NCI-H774 (cell line): ENCODE measurements at places on chromosomes 5 and 9.

DNA sequence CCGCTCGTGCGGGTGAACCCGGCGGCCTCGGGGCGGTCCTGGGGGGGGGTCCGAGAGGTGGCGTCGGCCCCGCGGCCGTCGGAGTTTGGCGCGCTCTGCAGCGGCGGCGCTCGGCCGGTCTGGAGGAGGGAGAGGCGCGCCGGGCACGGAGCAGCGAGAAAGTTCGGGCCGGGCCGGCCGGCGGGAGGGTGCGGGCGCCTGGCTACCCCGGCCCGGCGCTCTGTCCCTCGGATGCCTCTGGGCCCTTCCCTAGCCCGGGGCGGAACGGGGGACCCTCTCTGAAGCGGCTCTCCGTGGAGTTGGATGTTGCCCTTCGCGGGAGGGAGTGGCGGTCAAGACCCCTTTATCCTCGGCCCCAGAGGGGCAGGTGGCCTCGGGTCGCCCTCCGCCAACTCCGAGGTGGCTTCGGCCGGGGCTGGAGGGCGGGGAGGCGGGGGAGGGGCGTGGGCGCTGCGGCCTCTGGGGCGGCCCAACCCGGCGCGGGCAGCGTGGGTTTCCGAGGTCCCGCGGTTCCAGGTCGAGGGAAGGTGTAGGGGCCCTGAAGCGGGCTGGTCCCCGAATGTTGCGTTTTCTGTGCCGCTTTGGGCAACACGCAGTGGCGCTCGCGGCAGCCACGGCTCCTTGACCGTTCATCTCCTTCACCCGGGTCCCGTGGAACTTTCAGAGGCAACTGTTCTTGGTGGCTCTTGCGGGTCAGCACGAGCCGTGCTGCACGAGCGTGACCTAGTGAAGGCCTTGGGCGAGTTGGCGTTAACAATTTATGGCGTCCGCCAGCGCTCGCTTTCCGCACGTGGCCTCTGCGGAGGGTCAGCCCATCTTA, 290.5 kb downstream of the DOCK8 start:
- no peak for DNase-seq

DNA sequence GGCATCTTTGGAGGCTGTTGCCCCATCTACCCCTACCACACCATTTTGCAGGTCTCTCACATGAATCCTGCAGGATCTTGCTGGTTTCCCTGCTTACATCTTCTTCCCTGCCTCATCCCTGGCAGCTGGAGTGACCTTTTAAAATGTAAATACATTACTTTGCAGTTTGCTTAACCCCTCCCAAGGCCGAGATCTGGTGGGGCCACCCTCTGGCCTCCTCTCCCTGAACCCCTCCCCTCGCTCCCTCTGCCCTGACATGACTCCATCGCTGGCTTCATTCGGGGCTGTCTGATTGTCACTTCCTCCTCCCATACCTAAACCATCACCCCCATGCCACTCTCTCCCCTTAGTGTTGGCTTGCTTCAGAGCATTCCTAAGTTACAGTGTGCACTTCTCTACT, 12.6 kb upstream of the PALM2AKAP2 start:
- no peak for DNase-seq

DNA sequence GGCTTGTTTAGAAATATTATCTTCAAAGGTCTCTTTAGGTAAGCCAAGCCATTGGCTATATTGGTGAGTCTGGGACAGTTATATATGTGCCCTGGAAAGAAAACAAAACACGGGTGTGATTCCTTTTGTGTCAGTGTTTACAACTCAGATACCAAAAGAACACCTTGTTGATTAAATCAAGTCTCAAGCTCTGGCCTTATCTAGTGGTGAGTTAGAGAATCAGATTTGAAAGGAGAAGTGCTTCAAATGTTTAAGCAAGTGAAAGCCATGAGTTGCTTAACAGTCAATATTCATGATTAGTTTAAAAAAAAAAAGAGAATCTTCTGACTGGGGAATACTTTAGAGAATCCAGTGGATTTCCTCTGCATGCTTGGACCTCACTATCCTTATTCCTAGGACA, 68.3 kb downstream of the IQGAP2 start:
- DNase-seq = no peak

DNA sequence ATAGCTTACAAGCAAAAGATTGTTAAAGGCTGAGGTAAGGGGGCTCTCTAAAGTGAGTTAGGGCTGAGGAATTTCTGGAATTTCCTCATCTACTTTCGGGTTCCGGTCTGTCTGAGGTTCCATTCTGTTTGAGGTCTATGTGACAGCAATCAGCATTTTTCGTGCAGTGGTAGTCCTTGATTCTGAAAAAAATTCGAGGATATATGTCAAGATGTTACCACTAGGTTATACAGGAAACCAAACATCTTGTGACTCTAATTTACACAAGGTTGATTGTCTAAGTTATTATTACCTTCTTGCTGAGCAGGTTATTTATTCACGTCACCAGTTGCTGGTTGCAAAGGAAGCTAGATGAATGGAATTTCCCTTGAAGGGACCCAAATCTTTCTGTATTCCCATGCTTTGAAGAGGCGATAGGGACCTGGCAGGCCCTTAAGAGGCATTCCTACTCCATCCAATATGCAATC, 35.2 kb downstream of the RLN2 start:
- DNase-seq = no peak

- no peak for DNase-seq
These were observed 33.0 kb upstream of the WHRN start for GRCh38 chr9:114538241-114538640.
